Muscle of arm (tissue), 14 donors: ENCODE measurements at places on chromosomes 3 and 15.
A peak's percentile ranks its signal among the peaks of the same experiment; 100 is the strongest.

DNA sequence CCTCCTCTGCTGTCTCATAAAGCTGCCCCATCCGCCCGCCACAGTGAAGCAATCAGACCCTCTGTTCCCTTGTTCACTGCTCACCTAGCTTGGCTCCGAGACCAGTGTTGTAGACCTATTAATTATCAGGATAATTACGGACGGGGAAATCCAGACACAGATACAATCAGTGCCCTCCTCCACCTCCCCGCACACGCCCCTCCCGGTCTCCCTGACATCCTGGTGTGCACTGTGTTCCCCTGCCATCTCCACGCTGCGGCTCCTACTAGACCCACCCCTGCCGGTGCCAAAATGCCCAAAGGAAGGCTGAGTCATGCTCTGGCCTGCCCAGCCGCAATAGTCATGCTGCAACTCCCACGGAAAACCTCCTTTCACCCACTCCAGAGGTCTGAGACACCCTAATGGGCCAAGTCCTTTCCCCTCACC is 277.3 kb upstream of the TLE3 start:
- no peak for DNase-seq

- no peak for DNase-seq
Measured at GRCh38 chr3:128470134-128470899, 3.6 kb upstream of the DNAJB8 start.

GRCh38 chr3:119858957-119859356 is 77.1 kb downstream of the NR1I2 start:
- no peak for DNase-seq

DNA sequence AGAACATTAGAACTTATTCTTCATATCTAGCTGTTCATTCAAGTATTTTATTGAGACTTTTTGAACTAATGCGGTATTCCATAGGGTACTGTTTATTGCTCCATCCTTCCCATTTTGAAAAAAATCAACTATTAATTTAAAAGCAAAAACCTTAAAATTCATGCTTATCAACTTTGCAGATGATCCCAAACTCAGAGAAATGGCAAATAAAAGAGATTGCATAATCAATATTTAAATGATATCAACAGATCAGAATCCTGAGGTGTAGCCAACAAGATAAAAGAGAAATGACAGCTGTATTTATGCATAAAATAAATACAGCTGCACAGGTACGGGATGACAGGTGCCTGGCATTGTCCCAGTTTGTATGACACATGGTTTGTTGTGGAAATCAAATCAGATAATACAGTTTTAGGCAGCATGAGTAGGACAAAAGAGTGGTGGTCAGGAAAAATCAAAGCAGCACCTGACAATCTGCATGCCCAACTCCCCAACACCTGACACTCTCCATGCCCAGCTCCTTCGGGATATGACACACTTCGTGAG is 42.4 kb upstream of the CMTM8 start:
- DNase-seq: no peak

GRCh38 chr3:77718311-77718710 is 678.4 kb downstream of the ROBO2 start:
- DNase-seq: no peak

DNA sequence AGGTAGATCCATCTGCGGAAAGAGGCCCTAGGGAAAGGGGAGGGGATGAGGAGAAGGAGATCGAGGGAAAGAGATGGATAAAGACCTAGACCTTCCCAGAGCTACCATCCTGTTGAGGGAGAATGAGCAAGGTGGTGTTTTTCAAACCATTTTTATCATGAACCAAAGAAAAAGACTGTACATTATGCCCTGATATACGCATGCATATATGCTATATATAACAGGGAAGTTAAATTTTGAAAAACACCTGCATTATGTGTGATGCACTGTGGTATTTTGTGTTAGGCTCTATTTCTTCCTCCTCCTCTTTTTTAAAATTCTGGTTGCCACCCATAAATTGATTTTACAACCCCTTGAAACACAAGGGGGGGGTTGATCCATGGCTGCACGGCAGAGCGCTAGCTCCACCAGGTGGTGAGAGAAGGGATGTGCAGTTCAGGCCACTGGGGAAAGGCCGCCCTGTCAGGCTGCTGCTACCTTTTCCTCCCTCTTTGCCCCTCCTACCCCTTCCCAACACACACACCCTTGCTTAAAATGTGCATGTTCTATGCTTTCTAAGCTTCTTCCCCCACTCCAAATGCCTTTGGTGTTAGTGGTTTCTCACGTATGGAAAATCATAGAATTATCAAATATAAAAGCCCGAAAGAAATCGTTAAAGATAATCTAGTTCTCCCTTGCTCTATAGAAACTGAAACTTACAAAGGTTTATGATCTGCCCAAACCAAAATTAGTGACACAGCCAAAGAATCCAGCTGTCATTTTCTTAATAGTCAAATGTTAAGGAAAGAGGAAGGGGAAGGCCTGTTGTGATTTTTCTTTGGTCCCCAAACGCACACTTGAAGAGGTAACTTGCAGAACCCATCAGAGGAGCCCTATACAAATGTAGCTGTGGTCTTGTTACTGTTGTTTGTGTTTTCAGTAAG is 262.0 kb upstream of the UMPS start:
- peak; percentile 50 for DNase-seq

DNA sequence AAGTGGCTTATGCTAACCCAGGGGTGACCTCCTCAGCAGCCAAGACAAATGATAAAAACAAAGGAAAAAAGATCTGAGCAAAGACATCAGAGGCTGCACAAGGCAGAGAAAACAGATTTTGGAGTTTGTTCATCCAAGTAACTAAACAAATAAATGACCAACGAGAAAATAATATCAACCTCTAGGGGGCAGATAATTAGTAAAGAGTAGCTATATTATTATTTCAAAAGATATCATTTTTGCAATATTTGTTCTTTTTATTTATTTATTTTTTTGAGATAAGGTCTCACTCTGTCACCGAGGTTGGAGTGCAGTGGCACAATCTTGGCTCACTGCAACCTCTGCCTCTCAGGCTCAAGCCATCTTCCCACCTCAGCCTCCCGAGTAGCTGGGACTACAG is 101.8 kb downstream of the PCCB start:
- DNase-seq: no peak
